Upper lobe of left lung (tissue), 6 donors: ENCODE measurements at places on chromosomes 3 and 15. TPM values are rescaled to one million over a fixed set of nuclear protein-coding genes. Genes with fewer than 3 reads are reported as not detected.

The CLDN18 gene
- 472 TPM for total RNA-seq

The AGBL1 gene
- 23.0 TPM for total RNA-seq

DNA sequence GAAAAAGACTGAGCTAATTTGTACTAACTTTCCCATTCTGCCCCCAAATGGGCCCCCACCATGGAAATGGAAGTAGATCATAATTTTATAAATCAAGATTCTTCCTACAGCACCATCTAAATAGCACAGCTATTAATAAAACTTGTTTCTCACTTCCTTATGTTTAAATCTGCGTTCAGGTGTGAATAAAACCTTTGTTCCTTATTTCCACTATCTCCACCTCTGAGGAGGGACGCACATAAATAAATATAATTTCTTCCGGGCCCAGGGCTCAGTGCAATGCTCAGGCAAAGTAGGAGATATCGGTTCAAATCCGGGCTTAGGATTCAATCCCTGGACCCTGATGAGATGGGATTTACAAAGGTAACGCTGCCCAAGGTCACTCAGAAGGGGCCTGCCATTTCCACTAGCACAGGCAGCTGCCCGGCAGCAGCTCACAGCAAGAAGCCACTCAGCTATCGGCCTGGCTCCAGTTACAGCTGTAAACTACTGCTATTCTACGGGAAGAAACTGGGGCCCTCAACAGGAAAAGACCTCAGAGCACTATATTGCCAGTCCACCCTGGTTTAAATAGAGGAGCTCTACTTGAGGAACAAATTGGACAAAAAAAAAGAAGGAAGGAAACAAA lies 52.5 kb downstream of the FOXP1 start:
- H3K36me3 ChIP-seq = no peaks in the 10 kb centered on the region
- no peak overlapping the region for H3K27ac ChIP-seq
- DNase-seq = no peak
- peaks cover 28% of the 10 kb centered on the region for H3K4me1 ChIP-seq

GRCh38 chr15:88482263-88482662 lies 14.8 kb downstream of the MRPS11 start:
- no peak for DNase-seq
- H3K27ac ChIP-seq = no peak overlapping the region
- H3K27me3 ChIP-seq = no peaks in the 10 kb centered on the region
- peaks cover 14% of the 10 kb centered on the region for H3K36me3 ChIP-seq

GRCh38 chr15:69610858-69611257 lies 158.2 kb downstream of the RPLP1 start:
- H3K4me3 ChIP-seq = no peak overlapping the region
- no peak overlapping the region for H3K27ac ChIP-seq
- H3K27me3 ChIP-seq = no peaks in the 10 kb centered on the region
- H3K36me3 ChIP-seq = no peaks in the 10 kb centered on the region
- H3K4me1 ChIP-seq = no peaks in the 10 kb centered on the region

GRCh38 chr3:52934630-52935530 lies 37.5 kb upstream of the STIMATE start:
- no peak overlapping the region for H3K4me3 ChIP-seq
- peak; percentile 56 for DNase-seq
- no peak overlapping the region for H3K27ac ChIP-seq
- H3K27me3 ChIP-seq = no peaks in the 10 kb centered on the region
- H3K4me1 ChIP-seq = no peaks in the 10 kb centered on the region
- H3K36me3 ChIP-seq = no peaks in the 10 kb centered on the region

DNA sequence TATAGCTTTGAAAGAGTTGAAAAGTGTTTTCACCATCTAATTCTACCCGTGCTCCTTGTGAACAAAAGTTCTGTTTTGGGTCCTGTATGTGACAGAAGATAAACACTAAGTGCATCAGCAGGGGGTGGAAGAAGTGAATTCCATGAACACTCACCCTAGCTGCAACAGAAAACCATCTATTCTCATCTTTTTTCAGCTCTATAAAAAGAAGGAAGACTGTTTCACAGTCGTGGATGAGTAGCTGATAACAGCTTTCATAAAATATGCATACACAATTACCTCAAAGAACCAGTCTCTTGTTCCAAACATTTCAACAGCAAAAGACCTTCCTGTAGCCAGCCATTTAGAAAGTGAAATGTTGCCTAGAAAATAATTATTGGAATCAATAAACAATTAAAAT lies 281.7 kb upstream of the RASGRP1 start:
- no peak overlapping the region for H3K27ac ChIP-seq
- no peaks in the 10 kb centered on the region for H3K36me3 ChIP-seq
- no peaks in the 10 kb centered on the region for H3K4me1 ChIP-seq
- H3K4me3 ChIP-seq = no peak overlapping the region
- no peaks in the 10 kb centered on the region for H3K27me3 ChIP-seq
- DNase-seq = no peak

DNA sequence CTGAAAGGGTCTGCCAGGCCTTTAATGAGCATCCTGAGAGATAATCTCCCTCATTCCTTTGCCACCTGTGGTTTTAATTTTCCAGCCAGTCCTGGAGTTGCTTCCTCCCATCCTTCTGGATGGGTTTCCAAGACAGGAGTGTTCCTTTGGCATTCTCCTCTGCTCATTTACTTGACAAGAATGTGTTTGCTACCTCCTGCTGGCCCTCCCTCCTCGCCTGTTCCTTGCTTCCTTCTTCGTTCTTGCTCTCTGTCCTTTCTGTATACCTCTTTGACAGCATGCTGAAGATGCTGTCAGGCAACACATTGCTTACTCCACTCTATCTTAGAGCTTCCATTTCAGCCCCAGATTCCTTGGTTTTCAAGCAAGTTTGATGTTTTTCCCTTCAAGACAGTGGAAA lies 46.0 kb downstream of the ERC2 start:
- no peaks in the 10 kb centered on the region for H3K4me1 ChIP-seq
- no peak overlapping the region for H3K27ac ChIP-seq
- DNase-seq = no peak
- H3K36me3 ChIP-seq = no peaks in the 10 kb centered on the region
- no peak overlapping the region for H3K4me3 ChIP-seq
- H3K27me3 ChIP-seq = no peaks in the 10 kb centered on the region

DNA sequence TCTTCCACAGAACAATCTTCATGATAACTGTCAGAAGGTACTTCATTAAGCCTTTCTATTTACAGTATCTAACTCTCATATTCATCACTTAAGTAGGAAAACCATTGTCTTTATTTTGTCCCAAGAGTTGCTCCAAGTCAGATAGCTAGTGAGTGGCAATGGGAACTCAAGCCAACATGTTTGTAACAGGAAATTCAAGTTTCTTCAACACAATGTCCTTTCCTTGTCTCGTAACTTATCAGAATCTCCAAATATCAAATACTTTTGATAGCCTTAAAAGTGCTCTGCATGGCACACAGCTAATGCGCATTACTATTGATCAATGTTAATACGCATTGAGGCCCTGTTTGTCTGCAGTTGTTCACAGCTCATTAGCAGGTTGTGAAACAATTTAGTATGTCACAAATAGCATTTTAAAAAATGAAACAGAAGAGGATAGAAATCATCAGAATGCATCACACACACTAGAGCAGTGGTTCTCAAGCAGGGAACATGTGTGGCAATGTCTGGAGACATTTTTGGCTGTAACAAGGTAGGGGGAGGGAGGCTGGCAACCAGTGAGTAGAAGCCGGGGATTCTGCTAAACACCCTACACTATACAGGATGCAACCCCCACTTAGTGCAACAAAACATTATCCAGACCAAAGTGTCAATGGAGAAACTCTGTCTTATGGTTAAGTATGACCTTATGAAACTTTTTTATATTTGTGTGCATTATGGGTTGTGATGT lies 27.5 kb downstream of the BTLA start:
- H3K4me3 ChIP-seq = no peak overlapping the region
- no peak for DNase-seq
- H3K27me3 ChIP-seq = no peaks in the 10 kb centered on the region

DNA sequence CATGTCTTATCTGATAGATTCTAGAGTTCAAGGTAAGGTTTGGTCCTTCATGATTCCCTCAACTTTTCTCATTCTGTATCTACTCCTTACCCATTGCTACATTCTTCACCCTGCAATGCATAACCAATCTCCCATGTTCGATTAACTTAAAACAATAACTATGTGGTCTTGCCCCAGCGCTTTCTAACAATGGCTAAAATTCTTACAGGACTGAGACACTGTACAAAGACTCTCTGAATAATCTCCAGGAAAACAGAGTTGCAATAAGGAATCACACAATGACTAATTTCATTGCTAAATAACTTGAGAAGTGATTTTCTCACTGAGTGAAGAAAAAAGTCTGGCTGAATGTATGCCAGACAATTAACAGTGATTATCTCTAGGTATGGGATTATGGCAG lies 69.6 kb upstream of the FAM174B start:
- no peak overlapping the region for H3K27ac ChIP-seq
- DNase-seq = no peak
- H3K4me3 ChIP-seq = no peak overlapping the region
- H3K27me3 ChIP-seq = no peaks in the 10 kb centered on the region
- no peaks in the 10 kb centered on the region for H3K36me3 ChIP-seq

The CCDC54 gene
- not detected for total RNA-seq

- no peak overlapping the region for H3K27ac ChIP-seq
- DNase-seq = peak; percentile 44
- H3K36me3 ChIP-seq = no peaks in the 10 kb centered on the region
These were observed 56.5 kb downstream of the MCTP2 start for GRCh38 chr15:94287794-94288246.

The CHDH gene
- 10.5 TPM for total RNA-seq

GRCh38 chr3:142898346-142899213 lies 9.7 kb upstream of the PCOLCE2 start:
- H3K36me3 ChIP-seq = no peaks in the 10 kb centered on the region
- H3K4me3 ChIP-seq = no peak overlapping the region
- DNase-seq = no peak
- H3K4me1 ChIP-seq = no peaks in the 10 kb centered on the region
- no peaks in the 10 kb centered on the region for H3K27me3 ChIP-seq
- no peak overlapping the region for H3K27ac ChIP-seq

DNA sequence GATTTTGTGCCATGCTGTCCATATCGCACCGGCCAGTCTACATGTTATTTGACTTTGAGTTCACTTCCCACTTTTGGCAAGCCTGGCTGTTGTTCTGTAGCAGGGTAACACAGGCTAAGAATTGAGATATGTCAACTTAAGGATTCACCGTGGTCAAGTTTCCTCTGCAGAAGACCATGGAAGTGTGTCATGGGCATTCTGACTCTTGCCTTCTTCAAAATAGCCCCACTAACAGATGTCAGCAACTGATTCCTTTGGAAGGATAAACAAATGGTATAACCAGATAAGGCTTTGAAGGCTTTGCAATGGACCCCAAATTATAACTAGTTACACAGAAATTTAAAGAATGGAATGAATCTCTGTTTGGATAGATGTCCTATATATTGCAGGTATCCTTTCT lies 20.1 kb upstream of the CD47 start:
- H3K4me1 ChIP-seq = no peaks in the 10 kb centered on the region
- no peaks in the 10 kb centered on the region for H3K27me3 ChIP-seq
- no peak overlapping the region for H3K27ac ChIP-seq
- H3K4me3 ChIP-seq = no peak overlapping the region
- H3K36me3 ChIP-seq = no peaks in the 10 kb centered on the region
- DNase-seq = no peak

DNA sequence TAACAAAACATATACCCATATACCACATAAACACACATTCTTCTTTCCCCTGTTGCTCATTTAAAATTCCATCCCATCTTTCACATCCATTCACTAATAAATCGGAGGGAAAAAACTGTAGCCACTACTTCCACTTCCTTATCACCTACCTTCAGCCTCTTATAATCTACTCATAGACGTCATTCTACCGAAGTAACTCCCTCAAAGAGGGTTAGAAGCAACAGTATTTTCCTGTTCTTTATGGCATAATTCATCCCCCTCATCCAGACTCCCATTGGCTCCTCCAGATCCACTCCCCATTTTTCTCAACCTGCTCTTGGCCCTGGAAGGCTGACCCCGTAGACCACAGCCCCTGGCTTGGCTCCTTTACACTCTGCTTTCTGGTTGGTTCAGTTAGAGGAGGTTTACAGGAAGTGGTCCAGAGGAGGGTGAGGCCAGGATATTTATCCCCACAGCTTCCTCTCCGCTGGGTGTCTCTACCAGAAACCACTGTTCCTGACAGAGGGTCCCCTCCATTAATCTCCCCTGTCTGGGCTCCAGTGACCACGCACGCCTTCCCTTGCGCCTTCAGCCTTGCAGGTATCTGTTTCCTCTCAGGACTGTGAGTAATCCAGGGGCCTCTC lies 46.3 kb downstream of the FMN1 start:
- no peaks in the 10 kb centered on the region for H3K4me1 ChIP-seq
- no peak overlapping the region for H3K27ac ChIP-seq
- no peak for DNase-seq
- no peaks in the 10 kb centered on the region for H3K27me3 ChIP-seq

The GOLGA6A gene
- not detected for total RNA-seq

DNA sequence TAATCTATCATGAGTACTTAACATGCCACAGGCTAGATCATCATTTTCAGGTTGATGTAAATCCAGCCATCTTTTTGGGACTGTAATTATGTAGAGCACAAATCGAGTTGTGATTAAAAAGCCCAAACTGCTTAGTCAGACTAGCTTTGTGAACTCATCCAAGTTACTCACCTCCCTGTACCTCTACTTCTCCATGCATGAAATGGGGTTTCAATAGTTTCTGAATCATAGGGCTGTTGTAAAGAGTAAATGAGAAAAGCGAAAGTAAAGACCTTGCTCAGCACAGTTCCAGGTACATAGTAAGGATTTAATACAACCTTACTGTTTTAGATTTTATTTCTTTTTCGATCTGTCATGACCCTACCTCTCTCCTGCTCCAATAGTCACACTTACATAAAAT lies 85.6 kb upstream of the GAP43 start:
- DNase-seq = no peak
- H3K27ac ChIP-seq = no peak overlapping the region
- no peaks in the 10 kb centered on the region for H3K4me1 ChIP-seq
- H3K4me3 ChIP-seq = no peak overlapping the region
- H3K36me3 ChIP-seq = no peaks in the 10 kb centered on the region

The BOC gene
- 2.6 TPM for total RNA-seq

GRCh38 chr3:18740631-18741583 lies 315.8 kb upstream of the SATB1 start:
- no peaks in the 10 kb centered on the region for H3K36me3 ChIP-seq
- H3K27ac ChIP-seq = no peak overlapping the region
- no peak overlapping the region for H3K4me3 ChIP-seq
- no peaks in the 10 kb centered on the region for H3K27me3 ChIP-seq
- H3K4me1 ChIP-seq = no peaks in the 10 kb centered on the region

The FAM3D gene
- total RNA-seq = 1.5 TPM

The GOLGA8M gene
- 9.3 TPM for total RNA-seq
